ENCODE measurements at places on chromosomes 7 and 10.

GRCh38 chr10:110354322-110354766 is 49.6 kb upstream of the SMNDC1 start:
- peak; percentile 39 for DNase-seq

DNA sequence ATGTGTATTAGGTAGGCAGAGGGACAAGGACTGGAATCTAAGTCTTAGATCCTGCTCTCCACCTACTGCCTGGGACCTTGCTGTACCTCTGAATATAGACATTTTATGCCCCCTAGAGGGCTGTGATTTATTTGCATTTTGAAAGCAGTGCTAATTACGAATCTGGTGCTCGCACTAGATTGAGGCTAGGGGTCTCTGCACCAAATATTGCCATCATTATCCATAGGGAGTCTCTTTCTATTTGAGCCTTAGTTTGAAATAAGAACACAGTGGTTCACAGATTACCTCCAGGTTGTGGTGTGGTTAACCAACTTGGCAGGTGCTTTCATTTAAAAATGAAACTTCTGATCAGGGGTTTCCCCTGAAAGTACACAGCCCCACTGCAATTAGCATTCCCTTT is 41.8 kb downstream of the CNNM1 start:
- no peak for DNase-seq

GRCh38 chr10:10564081-10564794 is 453.4 kb upstream of the CELF2 start:
- no peak for DNase-seq

DNA sequence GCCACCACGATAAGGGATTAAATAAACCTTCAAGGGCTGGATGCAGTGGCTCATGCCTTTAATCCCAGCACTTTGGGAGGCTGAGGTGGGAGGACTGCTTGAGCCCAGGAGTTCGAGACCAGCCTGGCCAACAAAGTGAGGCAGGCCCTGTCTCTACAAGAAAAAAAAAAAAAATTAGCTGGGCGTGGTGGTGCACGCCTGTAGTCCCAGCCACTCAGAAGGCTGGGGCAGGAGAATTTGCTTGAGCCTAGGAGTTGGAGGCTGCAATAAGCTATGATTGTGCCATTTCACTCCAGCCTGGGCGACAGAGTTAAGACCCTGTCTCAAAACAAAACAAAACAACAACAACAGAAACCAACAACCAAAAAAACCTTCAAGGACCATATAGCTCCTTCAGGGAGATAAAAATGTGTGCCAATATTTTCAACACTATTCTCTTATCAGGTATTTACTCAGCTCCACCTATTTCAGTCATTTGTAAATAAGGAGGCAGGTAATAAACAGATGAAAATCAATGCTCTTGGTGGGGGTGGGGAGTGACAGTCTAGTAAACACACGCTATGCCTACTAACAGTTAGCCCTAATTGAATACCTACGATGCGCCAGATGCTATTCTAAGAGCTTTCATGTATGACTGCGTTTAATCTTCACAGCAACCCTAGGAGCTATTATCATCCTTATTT is 13.2 kb downstream of the BAIAP2L1 start:
- no peak for DNase-seq

GRCh38 chr10:101839416-101840063 is 4.1 kb downstream of the KCNIP2 start:
- DNase-seq = no peak

DNA sequence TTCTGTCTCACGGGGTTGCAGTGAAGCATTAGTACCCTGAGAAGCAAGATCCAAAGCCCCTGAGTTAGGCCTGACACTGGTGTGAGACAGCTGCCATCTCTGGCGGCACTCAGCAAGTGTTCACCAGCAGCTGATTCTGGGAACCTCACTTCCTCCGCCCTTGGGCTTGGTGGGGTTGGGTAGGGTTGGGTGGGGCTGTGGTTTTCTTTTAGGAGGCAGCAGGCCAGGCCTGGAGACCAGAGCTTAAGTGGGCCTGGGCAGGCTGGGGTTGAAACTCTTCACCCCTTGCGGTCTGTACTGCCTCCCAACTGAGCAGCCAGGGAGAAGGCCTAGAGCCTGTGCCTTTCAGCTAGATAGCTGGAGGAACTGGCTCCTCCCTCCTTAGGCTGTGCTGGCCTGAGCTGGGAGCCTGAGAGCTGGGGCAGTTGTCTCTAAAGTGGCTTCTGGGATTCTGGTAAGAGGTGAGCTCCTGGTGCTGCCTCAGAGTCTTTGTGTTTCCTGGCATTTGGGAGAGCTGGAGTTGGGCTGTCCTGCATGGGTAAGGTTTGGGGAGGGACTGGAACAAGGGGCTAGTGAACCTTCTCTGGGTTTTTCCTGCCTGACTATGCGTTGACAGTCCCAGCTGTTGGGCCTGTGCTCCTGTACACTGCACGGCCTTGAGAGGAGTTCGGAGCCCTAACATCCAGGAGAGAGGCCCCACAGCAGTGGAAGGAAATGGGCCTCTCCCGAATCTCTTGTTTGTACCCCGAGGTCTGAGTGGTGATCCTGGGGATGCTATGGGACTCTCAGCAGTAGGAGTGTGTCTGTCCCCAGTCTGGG is 5.1 kb downstream of the TSPAN14 start:
- DNase-seq = peak; percentile 51

DNA sequence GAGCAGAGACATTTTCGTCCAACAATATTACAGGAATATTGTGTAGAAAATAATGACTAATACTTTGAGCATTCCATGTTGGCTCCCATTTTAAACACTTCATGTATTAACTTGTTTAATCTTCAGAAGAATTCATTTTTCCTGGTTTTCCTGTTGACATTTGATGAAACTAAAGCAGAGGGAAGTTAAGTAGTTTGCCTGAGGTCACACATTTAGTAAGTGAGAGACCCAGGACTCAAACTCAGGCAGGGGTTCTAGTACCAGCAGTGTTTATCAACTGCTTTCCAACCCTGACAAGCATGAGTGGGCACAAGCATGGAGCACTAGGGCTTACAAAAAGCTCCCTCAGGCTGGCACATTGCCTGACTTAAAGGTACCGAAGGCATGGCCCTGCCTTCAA is 719.1 kb downstream of the AUTS2 start:
- no peak for DNase-seq

GRCh38 chr7:131629217-131629882 is 72.9 kb upstream of the PODXL start:
- DNase-seq = no peak

All from stimulated activated CD8-positive, alpha-beta memory T cell treated with anti-CD3 and anti-CD28 coated beads, Interleukin-7, amount 100 ng/mL, for 1 hour (primary cell).